Lung (tissue), 17 donors: ENCODE measurements at places on chromosomes 13 and 19. TPM values are rescaled to one million over a fixed set of nuclear protein-coding genes. Genes with fewer than 3 reads are reported as not detected.

The ZNF566 gene
- 2.3 TPM for polyA plus RNA-seq

The COL4A1 gene
- 310 TPM for polyA plus RNA-seq

The LYPD3 gene
- polyA plus RNA-seq, result 1.7 TPM

The FPR2 gene
- polyA plus RNA-seq, result 234 TPM

The ZNF600 gene
- polyA plus RNA-seq, result 3.5 TPM

The GARRE1 gene
- polyA plus RNA-seq, result 6.7 TPM

DNA sequence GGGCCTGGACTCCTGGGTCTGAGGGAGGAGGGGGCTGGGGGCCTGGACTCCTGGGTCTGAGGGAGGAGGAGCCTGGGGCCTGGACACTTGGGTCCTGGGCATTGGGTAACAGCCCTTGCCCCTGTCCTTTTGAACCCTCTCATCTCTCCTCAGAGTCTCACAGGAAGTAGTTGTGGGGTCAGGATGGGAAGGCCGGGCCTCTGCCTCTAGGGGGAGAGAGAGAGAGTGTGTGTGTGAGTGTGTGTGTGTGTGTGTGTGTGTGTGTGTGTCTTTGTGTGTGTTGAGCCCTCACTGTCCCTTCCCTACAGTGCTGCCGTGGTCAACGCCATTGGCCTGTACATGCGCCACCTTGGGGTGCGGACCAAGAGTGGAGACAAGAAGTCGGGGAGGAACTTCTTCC, 10.9 kb downstream of the ARHGEF1 start:
- no peaks in the 10 kb centered on the region for H3K27me3 ChIP-seq
- DNase-seq, result no peak
- H3K4me3 ChIP-seq, result no peak overlapping the region
- peaks cover 5% of the 10 kb centered on the region for H3K36me3 ChIP-seq
- no peaks in the 10 kb centered on the region for H3K4me1 ChIP-seq

DNA sequence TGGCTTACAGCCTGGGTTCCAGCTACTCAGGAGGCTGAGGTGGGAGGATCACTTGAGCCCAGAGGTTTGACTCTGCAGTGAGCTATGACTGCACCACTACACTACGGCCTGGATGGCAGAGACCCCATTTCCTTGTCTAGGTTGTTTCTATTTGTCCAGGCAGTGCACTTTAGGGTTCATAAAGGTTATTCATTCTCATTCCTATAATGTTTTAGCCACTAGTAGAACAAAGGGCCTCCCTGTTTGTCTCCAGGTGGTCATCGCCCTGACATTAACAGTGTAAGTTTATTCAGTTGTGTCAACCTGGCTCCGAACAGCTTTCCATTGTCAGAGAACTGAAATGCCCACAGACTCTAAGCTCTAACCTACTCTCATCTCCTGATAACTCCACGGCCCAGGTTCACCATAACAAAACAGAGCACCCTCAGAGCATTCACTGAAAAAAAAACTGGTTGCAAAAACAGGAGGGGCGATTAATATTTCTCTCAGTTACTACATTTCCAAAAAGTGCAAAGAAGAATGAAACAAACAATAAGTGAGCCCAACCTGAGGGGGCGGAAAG, 37.1 kb downstream of the SMAD9 start:
- H3K27me3 ChIP-seq, result no peaks in the 10 kb centered on the region
- H3K36me3 ChIP-seq, result peaks cover 4% of the 10 kb centered on the region
- H3K4me1 ChIP-seq, result peaks cover 5% of the 10 kb centered on the region
- no peak for DNase-seq

- H3K36me3 ChIP-seq, result no peaks in the 10 kb centered on the region
- H3K4me3 ChIP-seq, result no peak overlapping the region
- H3K4me1 ChIP-seq, result no peaks in the 10 kb centered on the region
- H3K27me3 ChIP-seq, result no peaks in the 10 kb centered on the region
Measured at GRCh38 chr13:100460791-100461190, 127.8 kb downstream of the GGACT start.

DNA sequence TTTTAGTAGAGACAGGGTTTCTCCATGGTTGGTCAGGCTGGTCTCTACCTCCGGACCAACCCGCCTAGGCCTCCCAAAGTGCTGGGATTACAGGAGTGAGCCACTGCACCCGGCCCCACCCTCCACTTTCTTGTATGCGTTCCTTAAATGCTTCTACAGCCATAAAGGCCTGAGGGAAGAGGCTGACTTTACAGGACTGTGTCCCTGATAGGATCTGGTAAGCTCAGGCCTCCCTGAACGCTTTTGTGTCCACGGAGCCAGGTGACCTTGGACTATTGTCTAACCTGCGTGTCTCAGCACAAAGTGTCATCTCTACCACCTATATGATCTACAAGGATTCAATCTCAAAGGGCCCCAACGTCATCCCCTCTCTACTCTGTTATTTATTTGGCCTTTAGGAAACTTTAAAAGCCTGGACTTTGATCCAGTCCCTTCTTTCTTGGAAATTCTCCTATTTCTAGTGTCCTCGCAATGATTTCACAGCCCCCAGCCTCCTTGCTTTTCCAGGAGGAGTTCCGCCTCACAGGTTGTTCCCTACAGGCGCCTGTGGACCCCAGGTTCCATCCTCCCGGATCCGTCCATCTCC, 701 bp downstream of the ZNF552 start:
- H3K4me1 ChIP-seq, result peaks cover 3% of the 10 kb centered on the region
- peak overlapping the region; percentile 82 for H3K4me3 ChIP-seq
- no peak for DNase-seq
- no peaks in the 10 kb centered on the region for H3K27me3 ChIP-seq
- peak overlapping the region; percentile 86 for H3K27ac ChIP-seq
- peaks cover 4% of the 10 kb centered on the region for H3K36me3 ChIP-seq

- no peak for DNase-seq
- H3K4me1 ChIP-seq, result no peaks in the 10 kb centered on the region
- no peaks in the 10 kb centered on the region for H3K36me3 ChIP-seq
- H3K27ac ChIP-seq, result no peak overlapping the region
Measured at GRCh38 chr13:83692800-83693199, 189.5 kb downstream of the SLITRK1 start.

DNA sequence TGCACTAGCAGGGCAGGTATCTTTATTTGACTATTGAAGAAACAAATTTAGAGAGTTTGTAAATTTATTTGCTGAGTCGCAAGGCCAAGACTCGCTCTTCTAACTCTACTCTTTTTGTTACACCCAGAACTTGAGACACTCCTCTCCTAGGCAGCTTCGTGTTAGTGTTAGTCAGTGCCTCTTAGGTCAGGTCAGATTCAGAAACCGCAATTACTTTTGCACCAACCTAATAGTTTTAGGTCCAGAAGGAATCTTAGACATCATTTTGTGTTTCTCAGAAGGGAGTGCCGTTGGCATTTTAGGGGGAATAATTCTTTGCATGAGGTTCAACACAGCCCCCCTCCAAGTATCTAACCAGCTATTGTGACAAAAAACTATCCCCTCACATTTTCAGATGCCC, 8.8 kb downstream of the GPR180 start:
- H3K27ac ChIP-seq, result no peak overlapping the region
- DNase-seq, result no peak
- H3K27me3 ChIP-seq, result no peaks in the 10 kb centered on the region
- H3K4me3 ChIP-seq, result no peak overlapping the region
- no peaks in the 10 kb centered on the region for H3K4me1 ChIP-seq

DNA sequence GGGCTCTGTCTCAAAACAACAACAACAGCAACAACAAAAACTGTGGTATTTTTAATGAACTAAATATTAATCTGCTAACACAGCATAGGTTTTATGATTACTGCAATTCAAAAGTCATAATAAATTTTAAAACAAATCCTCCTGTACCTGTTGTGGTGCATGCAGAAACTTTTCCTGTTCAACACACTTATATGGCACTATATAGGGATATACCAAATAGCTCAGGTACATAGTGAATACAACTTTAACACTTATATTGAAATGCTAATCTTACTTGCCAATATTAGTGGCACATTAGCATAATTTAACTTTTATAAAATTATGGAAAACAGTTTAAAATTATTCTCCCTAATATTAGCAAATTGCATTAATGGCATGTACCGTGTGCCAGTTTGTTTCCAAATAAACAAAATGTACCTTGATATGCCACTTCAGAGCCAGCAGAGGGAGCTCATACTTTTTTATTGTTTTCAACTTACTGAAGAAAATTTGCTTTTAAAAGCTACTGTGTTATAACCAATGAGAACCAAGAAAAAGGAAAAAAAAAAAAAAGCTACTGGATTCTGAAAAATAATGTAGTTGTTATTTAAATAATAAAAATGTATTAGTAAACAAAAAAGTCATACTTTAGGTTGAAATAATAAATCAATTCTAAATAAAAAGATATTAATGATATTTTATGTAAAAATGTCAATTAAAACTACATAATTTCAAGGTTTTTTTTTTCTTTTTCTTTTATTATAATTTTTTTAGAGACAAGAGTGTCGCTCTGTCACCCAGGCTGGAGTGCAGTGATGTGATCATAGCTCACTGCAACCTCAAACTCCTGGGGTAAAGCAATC, 18.0 kb upstream of the RBM26 start:
- no peak overlapping the region for H3K27ac ChIP-seq
- no peaks in the 10 kb centered on the region for H3K36me3 ChIP-seq
- H3K4me1 ChIP-seq, result no peaks in the 10 kb centered on the region
- H3K4me3 ChIP-seq, result no peak overlapping the region
- no peaks in the 10 kb centered on the region for H3K27me3 ChIP-seq

- H3K4me3 ChIP-seq, result peak overlapping the region; percentile 17
- DNase-seq, result peak; percentile 18
- H3K27ac ChIP-seq, result peak overlapping the region; percentile 69
- H3K4me1 ChIP-seq, result peaks cover 42% of the 10 kb centered on the region
- no peaks in the 10 kb centered on the region for H3K36me3 ChIP-seq
Measured at GRCh38 chr19:48714759-48715675, 4.5 kb downstream of the MAMSTR start.

DNA sequence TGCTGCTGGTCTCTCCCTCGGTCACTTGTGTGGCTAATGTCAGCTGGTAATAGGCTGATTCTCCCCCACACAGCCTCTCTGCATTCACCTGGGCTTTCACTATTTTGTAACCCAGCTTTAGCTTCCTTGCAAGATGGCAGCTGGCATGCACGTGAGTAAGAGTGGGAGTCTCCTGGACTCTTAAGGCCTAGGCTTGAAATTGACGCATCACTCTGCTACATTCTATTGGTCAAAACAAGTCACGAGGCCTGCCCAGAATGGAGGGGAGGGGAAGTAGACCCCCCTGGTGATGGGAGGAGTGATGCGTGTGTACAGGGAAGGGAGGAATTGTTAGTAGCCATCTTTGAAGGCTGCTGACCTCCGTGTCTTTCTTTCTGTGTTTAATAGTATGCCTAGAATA, 24.9 kb upstream of the PNMA8B start:
- H3K27ac ChIP-seq, result no peak overlapping the region
- no peaks in the 10 kb centered on the region for H3K27me3 ChIP-seq
- no peaks in the 10 kb centered on the region for H3K4me1 ChIP-seq
- H3K4me3 ChIP-seq, result no peak overlapping the region
- no peaks in the 10 kb centered on the region for H3K36me3 ChIP-seq
